T-helper 17 cell (primary cell): ENCODE measurements at places on chromosomes 3 and 15.

- no peak for DNase-seq
Measured at GRCh38 chr3:55544219-55544618, 57.1 kb upstream of the WNT5A start.

DNA sequence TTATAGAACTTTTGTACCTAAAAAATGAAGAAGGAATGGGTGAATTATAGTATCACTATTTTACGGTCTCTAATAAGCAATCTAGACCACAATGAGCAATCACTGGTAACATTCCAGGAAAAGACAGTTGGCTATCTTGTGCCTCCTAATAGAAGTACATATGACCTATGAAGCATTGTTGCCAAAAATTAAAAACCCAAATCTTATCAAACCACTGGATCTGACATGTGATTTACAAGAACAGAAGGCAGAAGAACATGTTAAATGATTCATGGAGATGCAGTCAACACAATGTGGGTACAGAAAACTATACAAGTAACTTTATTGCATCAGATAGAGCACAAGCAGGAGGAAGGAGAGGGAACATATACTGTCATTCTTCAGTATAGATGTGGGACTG lies 14.5 kb upstream of the HYKK start:
- DNase-seq = no peak

DNA sequence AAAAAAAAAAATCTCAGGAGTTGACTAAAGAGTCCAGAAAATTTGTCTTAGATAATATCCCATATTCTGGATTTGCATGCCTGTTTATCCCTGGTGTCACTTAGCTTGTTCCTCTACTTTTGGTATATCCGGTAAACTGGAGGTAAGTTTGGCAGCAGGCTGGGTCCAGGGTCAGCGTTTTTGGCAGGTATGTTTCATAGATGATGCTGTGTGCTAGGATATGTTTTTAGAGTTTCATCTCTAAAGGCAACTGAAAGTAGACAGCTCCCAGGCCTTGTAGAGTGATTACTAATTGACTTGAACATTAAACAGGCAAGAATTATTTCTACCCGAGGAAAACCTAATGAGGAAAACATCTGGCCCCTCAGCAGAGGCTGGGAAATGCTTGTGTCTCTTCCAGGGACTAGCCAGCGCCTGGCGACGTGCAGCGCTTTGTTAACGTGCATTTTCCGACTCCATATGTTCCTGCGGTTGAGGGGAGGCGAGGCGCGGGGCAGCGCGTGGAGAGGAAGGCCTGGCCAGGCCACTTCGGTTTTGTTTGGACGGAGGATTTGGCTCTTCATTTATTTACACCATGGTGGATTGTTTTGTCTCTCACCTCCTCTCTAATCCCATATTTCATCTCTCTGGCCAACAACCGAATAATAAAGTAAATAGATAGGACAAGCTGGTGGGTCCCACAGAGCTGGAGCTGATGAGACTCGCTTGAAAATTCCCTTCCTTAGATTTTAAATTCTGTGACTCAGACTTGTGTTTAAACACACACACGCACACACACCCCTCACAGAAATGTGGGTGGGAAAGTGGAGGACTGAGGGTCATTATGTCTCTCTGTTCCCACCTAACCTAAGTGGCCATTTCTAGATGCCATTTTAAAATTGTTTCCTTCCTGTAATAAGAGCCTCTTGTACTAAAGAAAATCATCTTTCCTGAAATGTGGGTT lies 65.3 kb downstream of the ASB7 start:
- no peak for DNase-seq

DNA sequence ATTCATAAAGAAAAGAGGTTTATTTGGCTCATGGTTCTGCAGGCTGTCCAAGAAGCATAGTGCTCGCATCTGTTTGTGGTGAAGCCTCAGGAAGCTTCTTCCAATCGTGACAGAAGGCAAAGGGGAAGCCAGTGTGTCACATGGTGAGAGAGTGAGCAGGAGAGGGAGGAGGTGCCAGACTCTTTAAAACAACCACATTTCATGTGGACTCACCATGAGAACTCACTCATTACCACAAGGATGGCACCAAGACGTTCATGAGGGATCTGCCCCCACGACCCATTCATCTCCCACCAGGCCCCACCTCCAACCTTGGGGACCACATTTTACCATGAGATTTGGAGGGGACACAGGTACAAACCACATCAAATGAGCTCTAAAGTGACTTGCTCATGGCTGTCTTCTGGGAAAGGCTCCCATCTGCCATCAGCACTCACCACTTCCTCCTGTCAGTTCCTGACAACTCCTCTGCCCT lies 327.3 kb upstream of the TLE3 start:
- no peak for DNase-seq

DNA sequence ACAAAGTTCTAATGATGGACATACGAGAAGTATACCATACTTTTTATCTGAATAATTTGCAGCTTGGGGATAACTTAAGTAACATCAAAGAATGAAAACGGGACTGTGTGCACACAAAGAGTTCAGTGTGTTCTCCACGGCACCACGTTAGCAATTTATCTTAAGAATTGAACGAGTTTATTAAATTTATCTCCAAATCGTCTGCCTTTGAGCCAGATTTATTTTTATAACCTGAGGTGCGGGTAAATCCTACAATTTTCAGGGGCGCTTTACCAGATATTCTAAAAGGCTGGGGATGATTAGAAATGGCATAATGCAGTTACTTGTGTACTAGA lies 3.5 kb downstream of the CHD2 start:
- no peak for DNase-seq

DNA sequence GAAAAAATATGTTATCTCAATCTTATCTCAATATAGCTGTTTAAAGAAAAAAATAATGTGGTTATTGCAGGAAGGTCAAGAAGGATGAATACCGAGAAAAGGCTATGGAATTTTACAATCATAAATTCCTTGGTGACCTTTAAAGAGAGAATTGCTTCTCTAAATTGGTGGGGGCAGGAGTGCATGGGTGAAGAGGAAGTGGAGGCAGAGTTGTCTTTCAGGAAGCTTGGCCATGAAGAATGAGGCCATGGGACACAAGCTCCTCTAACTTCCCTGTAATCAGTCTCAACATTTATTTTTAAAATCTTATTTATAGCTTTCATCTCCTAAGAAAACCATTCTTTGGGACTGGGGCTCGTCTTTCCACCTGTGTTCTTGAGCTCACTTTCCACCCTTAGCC lies 22.4 kb upstream of the ALDH1A2 start:
- DNase-seq = no peak

GRCh38 chr3:78238811-78239210 lies 1198.9 kb downstream of the ROBO2 start:
- DNase-seq = no peak

DNA sequence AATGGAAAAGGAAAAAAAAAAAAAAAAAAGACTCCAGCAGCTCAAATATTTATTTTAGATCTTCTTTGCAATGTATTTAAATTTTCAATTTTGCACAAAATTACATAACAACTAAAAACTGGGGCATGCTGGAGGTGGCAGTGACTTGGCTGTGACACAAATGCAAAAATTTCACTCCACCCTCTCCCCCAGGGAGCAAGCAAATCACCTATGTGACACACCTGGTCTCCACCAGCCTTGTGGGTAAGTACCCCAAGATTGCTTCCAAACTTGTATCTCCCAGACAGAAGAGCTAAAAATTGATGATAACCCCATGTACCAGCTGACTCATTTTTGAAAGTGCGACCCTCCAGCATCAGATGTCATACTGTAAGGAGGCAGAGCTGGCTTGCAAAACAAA lies 32.0 kb downstream of the UBE3A start:
- no peak for DNase-seq

GRCh38 chr3:169929830-169930519 lies 18.6 kb downstream of the SAMD7 start:
- DNase-seq = no peak

GRCh38 chr15:72227192-72227586 lies 3.8 kb downstream of the PKM start:
- DNase-seq = no peak

- no peak for DNase-seq
Measured at GRCh38 chr3:194296454-194297263, 54.5 kb downstream of the CPN2 start.

DNA sequence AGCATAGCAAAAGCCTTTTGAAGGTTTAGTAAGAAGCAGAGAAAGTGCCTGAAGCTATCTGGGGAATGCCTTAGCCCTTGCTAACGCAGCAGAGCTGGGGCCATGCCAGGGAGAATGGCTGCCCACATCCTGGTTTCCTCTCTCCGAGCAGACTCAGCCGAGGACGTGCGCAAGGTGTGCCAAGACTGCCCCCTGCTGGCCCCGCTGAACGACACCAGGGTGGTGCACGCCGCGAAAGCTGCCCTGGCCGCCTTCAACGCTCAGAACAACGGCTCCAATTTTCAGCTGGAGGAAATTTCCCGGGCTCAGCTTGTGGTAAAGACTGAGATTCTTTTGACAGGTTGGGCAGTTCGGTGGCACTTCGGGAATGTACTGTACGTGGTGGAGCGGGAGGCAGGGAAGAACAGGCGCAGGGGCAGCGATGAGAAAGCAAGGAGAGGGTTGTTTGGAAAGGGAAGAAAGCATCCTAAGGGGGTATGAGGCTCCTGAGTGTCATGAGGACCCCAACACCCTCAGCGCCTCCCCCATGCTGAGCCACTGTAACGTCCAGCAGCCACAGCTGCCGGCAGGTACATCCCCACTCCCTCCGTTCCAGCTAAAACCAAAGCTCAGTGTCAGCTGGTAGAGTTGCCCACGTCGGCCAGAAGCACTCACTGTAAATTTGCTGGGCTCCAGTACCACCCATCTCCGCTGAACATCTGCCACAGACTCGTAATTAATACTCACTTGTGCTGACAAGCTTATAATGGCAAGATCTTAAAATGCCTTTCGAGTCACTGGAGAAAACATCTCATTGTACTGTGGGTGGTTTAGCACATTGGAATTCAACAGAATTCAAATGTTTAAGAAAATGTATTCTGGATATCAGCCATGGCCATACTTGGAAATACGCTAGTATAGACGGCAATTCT lies 4.4 kb downstream of the AHSG start:
- peak; percentile 76 for DNase-seq

GRCh38 chr3:152256851-152257562 lies 11.7 kb upstream of the MBNL1 start:
- DNase-seq = no peak

GRCh38 chr15:42640109-42640508 lies 64.7 kb downstream of the STARD9 start:
- DNase-seq = no peak

DNA sequence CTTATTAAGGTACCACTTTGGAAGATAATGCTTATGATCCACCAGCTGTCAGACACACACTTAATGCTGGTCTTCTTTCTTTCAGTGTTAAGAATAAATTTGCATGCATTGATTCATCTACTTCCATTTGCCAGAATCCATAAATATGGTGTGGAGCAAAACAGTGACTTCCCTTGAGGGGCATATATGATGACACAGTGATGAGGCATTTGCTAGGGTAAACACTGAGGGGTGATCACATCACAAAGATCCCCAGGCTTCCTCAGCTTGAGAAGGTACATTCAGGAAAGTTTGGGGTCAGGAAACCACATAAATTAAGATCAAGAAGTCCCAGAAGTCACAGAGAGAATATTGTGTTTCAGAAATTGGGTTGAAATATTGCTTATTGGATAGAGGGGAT lies 9.9 kb upstream of the ZBED2 start:
- DNase-seq = no peak

DNA sequence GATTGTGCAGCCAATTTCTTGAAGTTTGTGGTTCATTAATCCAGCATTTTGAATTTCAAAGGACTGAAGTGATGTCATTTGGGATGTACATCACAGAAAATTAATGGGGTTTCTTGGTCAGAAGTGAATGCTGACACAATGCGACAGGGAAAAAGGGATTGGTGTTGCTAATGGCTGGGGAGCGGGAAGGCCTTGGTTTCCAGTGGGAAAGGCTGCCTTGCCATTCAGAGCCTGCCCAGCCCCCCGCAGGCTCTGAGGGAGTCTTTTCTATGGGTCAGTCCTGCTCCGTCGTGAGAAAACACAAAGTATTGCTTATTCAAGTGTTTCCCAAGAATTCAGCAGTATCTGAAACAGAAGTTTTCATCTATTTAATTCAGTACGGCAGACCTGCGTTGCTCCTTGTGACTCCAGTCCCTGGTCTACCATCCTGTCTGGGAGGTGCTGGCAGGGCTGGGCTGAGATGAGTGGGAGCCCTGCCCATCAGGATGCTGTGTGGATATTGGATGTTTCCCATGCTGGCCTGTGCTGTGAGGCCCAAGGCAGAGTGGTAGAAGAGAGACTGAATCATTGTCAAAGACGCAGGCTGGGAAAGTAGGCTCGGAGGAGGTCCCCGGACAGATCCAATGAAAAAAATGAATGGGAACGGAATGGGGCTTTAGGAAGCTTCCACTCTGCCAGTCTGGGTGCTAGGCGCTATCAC lies 111.2 kb upstream of the KLHL25 start:
- no peak for DNase-seq

- DNase-seq = no peak
Measured at GRCh38 chr3:45503904-45504651, 90.5 kb upstream of the LIMD1 start.

DNA sequence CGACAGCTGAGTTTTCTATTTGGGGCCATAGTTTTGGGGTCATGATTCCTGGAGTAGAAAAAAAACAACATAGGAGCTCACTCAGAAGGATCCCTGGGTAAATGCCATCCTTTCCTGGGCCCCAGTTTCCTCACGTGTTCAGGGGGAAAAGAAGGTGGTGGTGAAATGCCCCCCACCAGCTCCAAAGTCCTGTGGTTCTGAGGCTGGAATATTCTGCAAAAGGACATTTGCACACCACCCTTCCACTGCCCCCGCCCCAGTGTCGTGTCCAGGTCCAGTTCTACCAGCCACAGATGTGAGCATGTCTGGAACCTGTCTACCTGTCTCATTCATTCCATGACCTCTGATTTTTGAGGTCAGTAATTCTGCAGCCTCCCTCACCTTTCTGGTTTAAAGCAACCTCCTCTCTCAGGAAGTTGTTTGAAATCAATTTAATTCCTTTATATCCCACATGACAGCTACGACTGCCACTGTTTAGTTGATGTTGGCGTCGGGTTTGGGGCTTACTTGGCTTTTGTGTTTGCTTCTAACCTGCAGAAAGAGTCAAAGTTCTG lies 82.1 kb downstream of the SMAD3 start:
- no peak for DNase-seq

DNA sequence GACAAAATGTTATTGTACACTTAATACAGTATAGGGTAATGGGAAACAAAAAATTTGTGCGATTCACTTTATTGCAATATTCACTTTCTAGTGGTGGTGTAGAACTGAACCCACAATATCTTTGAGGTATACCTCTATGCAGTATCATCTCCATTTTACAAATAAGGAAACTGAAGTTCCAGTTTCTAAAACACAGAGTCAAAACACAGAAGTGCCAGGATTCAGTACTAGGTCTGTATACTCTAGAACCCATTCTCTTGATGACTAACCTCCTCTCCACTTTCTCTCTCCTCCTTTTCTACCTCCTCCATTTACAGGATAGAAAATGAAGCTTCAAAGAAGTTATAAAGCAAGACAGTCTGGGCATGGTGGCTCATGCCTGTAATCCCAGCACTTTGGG lies 62.2 kb downstream of the MB21D2 start:
- DNase-seq = no peak

- DNase-seq = no peak
Measured at GRCh38 chr3:43194069-43194468, 88.2 kb upstream of the POMGNT2 start.
